ENCODE measurements at places on chromosomes 3 and 15.

GRCh38 chr15:78641102-78641748 lies at the start of gene CHRNB4:
Gene CHRNB4, minus strand, starts transcription at chr15:78641210. Its CDS starts 77 bp downstream, at chr15:78641133.
- DNase-seq, result no peak

- no peak for DNase-seq
These were observed 25.4 kb upstream of the MBNL1 start for GRCh38 chr3:152243301-152243711.

- DNase-seq, result no peak
These were observed 74.6 kb upstream of the SPATA12 start for GRCh38 chr3:56985878-56986277.

DNA sequence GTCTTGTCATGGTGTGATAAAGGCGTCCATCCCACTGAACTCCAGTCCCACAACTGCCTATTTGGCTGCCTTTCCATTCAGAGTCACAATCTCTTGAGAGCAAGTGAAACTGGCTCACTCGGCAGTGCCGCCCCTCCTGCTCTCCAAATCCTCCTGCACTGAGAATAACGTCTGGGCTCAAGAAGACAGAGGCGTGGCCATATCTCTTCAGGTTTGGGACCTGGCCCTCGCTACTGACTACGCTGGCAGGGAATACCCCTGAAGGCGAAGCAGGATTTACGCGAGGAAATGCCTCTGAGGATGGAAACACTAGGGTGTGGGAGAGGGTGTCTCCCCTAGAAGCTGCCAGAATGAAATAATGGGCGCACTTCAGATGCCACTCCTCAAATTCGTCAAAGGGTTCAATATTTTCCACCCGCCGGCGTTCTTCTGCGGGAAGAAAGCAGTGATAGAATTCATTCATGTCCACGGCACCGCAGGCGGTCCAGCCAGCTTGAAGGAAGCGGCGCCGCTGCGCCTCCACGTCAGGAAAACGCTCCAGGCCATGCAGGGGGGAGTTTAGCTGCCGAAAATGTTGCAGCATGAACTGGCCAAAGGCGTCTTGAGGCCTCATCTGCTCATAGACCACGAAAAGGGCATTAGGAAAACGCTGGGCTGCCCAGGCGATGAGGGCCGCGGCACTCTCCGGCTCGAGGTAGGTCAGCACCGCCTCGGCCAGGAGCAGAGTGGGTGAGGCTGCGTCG lies 985 bp downstream of the LCMT2 start:
- no peak for DNase-seq

DNA sequence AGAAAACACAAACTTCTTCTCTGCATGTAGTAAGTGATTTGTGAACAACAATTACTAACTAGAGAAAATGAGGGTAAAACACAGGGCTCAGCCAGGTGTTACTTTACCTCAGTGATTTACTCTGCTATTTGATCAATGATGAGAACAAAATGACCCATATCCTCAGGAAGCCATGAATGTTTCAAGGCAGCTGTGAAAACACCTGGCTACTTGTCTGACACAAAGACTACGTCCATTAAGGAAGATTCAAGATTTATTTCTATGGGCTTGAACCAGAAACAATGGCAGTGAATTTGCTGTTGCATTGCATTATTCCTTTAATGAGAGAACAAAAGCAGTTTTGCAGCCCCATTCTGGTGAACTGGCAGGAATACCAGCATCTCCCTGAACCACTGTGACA lies 374.6 kb upstream of the ARL6 start:
- peak; percentile 81 for DNase-seq

GRCh38 chr3:140265302-140265701 lies 330.3 kb downstream of the CLSTN2 start:
- no peak for DNase-seq

- no peak for DNase-seq
These were observed 11.4 kb downstream of the MAN2A2 start for GRCh38 chr15:90914305-90915080.

- no peak for DNase-seq
These were observed 345 bp upstream of the CDV3 start for GRCh38 chr3:133573054-133573628.

- DNase-seq, result no peak
These were observed 39.2 kb downstream of the LRRC49 start for GRCh38 chr15:70931821-70932220.

DNA sequence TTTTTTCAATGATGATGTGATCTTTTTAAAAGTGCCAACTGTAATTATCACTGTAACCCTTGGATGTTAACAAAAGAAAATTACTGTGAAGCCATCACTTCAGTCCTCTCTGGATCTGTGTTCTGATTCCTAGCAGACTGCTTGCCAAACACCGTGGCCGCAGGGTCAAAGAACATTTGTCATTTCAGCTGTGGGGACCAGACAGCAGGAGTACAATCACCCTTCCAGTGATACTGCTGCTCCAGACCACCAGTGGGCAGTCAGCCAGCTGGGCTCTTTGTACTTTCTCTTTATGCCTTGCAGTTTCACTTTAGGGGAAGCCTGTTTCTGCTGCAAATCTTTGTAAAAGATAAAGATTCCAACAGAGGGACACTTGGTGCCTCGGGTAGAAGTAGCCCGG lies 770.0 kb downstream of the GRM7 start:
- no peak for DNase-seq

DNA sequence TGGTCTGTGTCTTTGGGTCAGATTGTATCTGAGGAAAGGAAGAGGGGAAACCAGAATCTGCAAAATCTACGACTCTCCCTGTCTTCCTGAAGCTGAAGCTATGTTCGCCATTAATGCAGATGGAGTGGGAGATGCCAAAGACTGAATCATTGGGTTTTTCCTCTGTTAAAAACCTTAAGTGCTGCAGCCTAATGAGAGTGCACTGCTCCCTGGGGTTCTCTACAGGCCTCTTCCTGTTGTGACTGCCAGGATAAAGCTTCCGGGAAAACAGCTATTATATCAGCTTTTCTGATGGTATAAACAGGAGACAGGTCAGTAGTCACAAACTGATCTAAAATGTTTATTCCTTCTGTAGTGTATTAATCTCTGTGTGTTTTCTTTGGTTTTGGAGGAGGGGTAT lies 24.0 kb downstream of the RMDN3 start:
- DNase-seq, result no peak

DNA sequence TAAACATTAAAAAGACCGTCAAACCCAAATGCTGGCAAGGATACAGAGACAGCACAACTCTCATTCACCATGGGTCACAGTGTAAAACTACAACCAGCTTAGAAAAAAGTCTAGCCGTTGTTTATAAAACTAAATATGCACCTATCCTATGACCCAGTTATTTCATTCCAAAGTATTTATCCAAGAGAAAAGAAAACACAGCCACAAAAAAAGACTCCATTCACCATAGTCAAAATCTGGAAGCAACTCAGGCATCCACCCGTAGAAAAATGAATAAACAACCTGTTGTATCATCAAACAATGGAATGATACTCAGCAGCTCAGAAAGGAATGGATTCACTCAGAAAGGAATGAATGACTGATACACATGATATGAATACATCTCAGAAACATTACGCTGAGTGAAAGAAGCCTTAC lies 28.6 kb downstream of the PLD1 start:
- no peak for DNase-seq

DNA sequence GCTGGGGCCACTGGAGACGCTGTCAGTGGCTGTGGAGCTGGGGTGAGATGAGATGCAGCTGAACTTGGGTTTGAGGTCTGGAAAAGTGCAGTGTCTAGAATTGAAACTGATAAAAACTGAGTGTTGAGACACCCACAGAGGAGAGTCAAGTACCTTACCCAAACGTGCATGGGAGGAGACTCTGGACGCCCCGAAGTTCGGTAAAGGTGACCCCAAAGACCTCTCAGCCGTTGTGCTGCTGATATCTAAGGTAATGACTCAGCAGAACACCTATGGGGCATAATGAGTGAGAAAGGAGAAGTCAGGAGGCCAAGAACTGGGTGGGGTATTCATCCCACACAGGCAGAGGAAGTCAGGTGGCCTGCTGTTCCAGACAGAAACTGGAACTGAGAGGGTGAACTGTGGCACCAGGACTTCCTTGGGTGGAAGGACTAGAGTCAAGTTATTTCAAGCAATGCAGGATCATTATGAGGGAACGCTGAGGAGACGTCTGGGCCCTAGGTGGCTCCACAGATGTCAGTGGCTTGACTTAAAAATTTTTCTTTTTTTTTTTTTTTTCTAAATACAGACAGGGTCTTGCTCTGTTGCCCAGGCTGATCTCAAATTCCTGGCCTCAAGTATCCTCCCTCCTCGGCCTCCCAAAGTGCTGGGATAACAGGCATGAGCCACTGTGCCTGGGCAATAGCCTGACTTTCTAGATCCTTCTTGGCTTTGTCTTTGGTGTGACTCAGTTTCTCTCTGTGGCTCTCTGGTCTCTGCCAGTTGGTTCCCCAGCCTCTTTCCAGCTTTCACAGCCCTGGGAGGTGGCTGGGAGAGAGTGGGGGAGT lies 67.6 kb upstream of the GCNT3 start:
- DNase-seq, result no peak

DNA sequence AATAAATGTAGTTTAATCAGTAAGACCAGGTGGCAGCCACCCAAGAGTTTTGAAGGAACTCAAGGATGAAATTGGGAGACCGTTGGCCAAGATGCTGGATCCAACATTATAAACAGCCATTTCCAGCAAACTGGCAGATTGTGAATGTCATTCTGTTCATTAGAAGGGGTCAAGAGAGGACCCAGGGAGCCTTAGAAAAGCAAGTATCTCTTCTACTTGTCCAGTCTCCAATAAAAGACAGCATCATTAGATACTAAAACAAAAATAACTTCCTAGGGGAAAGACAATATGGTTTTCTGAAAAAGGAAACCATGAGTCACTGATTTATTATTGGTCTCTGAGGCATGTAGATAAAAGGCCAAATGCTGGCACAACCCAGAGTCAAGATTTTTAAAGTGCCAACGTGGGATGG lies 67.9 kb downstream of the GADL1 start:
- DNase-seq, result no peak

- peak; percentile 38 for DNase-seq
These were observed 47.4 kb downstream of the CMTM8 start for GRCh38 chr3:32285891-32286290.

- no peak for DNase-seq
These were observed 522.5 kb upstream of the AGTR1 start for GRCh38 chr3:148175214-148175613.

DNA sequence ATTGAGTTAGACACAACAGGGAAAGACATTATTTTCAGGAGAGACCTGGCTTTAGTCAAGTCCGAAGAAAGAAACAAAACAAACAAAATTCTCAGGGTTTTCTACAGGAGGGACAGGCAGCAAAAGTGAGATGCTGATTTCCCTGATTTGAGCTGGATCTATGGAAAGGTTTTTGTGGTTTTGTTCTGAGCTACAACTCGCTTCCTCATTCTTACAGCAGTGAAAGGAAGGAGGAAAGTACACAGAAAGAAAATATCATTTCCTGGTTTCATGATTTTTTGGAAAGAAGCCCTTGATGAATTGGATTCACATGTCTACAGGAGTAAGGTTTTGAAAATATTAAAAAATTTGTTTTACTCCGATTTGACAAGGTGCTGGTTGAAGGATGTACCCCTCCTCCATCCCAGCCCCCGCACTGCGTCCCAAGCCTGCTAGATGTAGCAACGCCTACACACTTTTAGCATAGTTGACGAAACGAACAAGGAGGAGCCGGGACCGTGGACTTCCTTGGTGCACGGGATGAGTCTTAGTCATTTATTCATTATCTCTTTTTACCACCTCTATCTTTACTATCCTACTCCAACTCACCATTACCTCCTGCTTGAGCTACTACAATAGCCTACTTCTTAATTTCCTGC lies 10.8 kb downstream of the PRICKLE2 start:
- DNase-seq, result no peak

DNA sequence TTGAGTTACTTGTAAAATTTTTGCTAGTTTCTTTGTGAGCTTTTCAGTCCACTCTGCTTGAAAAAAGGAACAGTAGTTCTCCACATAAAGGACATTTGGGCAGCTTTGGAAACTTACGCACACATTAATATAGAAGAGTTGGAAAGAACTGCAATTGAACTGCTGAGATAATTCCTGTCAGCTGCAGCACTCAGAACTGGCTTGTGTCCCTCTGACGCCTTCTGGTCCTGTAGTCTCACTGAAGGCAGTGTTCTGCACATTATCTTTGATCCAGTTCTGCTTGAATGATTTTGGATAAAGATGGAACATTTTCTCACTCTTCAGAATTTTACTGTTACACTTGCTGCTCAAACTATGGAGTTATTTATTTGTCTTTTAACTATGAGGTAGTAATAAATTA lies 901.9 kb downstream of the OTOL1 start:
- no peak for DNase-seq

DNA sequence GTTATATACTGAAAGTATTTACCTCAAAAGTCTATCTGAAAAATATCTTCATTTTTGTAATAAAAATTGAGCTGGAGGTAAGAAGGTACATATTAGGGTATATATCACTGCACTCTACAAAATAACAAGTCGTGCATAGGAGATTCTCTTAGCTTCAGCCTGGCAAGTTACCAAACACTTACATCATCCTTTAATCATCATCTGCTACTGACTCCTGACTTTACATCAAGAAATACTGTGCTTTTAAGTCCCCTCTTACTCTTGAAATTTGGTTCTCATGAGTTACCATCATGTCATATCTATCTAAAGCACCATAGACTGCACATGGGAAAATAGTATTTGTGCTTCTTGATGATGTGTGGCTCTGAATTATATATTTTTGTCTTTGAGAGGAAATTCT lies 50.8 kb downstream of the LYSMD4 start:
- no peak for DNase-seq

- no peak for DNase-seq
These were observed 315.4 kb downstream of the LPP start for GRCh38 chr3:188469228-188469885.

DNA sequence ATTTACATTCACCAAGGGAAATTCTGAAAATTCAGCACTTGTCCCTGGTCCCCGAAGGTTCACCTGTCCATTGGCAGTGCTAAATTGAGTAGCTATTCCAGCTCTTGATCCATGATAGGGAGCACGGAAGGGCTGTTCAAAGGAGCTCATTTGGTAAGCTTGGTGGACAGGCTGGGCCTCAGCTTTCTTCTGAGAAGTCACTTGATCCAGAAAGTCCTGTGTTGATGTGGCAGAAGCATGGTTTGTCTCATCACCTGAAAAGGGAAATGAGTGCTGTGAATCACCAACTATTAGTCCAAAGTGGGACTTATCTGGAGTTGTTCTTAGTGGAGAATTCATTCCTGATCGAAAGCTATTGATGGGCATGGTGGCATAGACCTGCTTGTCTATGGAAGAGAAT lies 19.9 kb upstream of the SLC12A8 start:
- DNase-seq, result no peak

DNA sequence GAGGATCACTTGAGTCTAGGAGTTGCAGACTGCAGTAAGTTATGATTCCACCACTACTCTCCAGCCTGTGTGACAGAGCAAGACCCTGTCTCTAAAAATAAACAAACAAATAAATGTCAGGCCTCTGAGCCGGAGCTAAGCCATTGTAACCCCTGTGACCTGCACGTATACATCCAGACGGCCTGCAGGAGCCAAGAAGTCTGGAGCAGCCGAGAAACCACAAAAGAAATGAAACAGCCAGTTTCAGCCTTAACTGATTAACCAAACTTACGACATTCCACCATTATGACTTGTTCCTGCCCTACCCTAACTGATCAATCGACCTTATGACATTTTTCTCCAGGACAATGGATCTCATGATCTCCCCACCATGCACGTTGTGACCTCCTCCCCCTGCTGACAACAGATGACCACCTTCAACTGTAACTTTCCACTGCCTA lies 32.5 kb upstream of the ZKSCAN7 start:
- no peak for DNase-seq
